Activated CD4-positive, alpha-beta T cell treated with anti-CD3 and anti-CD28 coated beads, Interleukin-2, amount 10 ng/mL, durations not matched to agents 24 days and 14 days (primary cell): ENCODE measurements at places on chromosomes 7 and 10. TPM values are rescaled to one million over a fixed set of nuclear protein-coding genes. Genes with fewer than 3 reads are reported as not detected.

The HOXA11 gene
- total RNA-seq, result not detected in 2 replicates

The CABCOCO1 gene
- total RNA-seq, result not detected in 2 replicates

The LUC7L2 gene
- total RNA-seq, result 164 and 172 TPM in 2 replicates

The CFAP58 gene
- total RNA-seq, result 0.16 and 0.19 TPM in 2 replicates

The GPR85 gene
- total RNA-seq, result not detected in 2 replicates

The ERVW-1 gene
- not detected in 2 replicates for total RNA-seq

The AKR1D1 gene
- not detected in 2 replicates for total RNA-seq

The TDRD1 gene
- total RNA-seq, result 0.16 and 0.21 TPM in 2 replicates

The CYP17A1 gene
- not detected in 2 replicates for total RNA-seq

The ARHGAP21 gene
- 46.7 and 56.6 TPM in 2 replicates for total RNA-seq

The TAS2R4 gene
- 1.0 TPM in 2 replicates for total RNA-seq

The OSBPL3 gene
- total RNA-seq, result 93.7 and 93.8 TPM in 2 replicates

- no peak for DNase-seq
Measured at GRCh38 chr7:128911423-128912031, 1.0 kb upstream of the KCP start.

DNA sequence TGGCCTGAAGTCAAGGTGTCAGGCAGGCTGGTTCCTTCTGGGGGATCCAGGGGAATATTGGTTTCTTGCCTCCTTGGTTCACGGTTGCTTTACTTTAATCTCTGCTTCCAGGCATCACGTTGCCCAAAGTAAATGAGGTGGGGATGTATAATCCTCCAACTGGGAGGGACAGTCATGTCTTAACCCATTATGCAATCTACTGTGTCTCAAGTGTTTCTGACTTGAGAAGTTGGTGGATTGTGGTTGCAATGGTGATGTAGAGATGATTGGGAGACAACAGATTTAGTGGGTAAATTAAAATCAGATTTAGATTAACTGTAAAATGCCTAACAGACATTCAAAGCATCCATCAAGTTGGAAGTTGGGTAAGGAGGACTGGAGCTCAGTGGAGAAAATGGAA, 32.7 kb downstream of the TBXAS1 start:
- DNase-seq, result no peak

DNA sequence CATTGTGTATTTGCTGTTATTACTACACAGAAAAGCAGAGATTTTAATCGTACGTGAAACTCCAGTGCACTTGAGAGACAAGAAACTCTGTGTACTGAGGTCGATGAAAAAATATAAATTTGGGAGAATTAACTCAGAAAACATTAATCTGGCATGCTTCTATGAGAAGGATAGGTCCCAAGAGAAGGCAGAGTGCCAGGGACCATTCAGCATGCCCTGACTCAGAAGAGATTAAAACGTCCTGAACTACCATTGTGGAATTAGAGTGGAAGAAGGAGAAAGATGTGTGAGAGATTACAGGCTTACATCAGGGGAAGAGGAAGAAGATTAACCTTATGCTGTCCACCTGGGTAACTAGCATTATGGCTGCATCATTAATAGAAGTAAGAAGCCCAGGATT, 72.4 kb downstream of the REEP3 start:
- no peak for DNase-seq

- DNase-seq, result no peak
Measured at GRCh38 chr10:69802424-69803161, 887 bp downstream of the COL13A1 start.

GRCh38 chr10:31142026-31142425, 110.4 kb upstream of the ZNF438 start:
- peak; percentile 43 for DNase-seq

DNA sequence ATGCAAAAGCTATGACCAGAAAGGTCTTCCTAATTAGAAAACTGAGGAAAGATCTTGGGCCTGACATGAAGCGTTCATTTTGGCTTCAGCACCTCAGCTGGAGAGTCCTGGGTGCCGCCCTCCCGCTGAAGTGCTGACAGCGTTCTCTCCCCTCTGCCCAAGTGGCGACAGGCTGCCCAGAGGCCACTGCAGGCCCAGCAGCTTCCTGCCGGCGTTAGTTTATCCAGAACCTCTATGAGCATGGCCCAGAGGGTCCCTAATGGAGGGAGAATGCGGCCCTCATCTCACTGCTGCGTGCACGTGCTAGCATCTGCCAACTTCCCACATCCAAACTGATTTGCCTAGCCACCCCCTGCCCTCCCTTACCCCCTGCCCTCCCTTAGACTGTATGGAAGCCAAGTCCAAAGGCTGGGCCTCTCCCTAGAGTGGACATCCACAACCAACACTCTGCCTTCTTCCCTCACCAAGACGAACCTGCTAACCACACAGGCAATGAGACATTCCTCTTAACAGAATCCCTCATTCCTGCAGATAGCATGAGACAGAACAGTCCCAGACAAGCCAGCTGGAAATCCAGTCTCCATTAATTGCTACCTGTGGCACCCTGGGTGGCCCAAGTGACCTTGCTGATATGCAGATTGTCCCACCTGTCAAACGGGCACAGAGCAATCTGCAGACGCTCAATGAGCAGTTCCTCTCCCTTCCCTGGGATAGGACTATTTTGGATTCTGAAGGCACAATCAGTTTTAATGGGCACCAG, 108.4 kb downstream of the C10orf90 start:
- DNase-seq, result no peak

DNA sequence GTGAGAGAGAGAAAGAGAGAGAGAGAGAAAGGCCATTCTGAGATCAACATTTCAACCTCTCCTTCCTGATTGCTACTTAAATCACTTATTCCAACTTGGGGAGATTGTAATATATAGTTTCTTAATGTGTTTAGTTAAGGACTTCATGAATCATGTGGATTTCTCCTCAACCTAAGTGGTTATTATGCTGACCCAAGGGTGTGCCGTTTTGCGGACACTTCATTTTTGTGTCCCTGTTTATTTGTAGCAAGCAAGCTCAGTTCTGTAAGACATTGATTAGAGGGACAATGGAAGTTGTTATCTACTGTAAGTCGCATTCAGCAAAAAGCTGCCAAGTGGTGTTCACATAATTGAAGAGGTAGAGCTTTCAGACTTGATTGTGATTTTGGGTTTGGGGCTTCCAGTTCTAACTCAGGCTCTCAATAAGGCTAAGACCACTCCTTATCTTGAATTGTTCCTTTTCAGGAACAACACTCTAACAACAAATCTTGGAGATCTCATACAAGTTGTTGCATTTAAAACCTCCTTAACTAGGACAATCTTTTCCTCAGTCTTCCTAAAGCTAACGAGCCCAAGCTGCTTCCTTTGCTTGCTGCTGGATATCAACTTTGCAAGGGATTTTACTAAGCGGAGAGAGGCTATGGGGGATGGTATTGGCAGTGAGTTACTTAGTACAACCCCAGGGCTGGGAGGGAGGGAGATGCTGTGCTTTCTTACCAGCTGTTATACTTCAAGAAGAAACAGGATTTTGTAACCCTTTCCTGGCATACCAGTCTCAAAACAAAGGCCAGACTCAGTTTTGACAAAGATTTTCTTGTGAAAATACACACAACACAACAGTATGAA, 19.8 kb upstream of the COL1A2 start:
- DNase-seq, result no peak

DNA sequence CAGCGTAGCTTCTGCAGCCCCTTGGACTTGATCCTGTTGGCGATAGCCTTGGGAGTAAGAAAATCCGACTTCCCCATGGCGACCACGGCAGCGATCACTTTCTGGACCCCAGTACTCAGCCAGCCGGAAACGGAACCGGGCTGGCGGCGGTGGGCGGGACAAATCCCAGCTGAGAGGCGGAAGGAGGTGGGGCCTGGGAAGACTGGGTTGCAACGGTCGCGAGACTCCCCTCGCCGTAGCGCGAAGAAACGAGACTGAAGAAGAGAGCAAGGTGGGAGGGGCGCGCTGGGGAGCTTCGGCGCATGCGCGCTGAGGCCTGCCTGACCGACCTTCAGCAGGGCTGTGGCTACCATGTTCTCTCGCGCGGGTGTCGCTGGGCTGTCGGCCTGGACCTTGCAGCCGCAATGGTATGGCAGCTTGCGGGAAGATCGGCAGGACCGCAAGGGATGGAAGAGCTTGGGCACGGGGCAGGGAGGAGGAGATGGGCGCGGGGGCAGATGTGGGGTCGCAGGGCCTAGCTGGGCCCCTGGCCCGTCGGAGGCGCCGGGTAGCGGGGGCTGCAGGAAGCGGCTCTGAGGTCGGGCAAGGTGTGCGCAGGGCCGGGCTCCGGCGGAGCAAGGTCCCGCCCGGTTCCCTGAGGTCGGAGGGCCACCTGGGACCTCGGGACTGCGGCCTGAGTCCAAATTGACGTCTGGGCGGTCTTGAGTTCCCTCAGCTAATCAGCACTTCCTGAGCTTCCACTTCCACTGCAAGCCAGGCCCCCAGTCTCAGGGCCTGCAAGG, at the start of the genes ATP5F1C and KIN:
Gene ATP5F1C (plus strand): TSS at position 321 of the 782 bp plus-strand sequence. CDS start 31 bp downstream, at position 352.
Gene KIN (minus strand): TSS at position 137 of the 782 bp plus-strand sequence. CDS start 60 bp downstream, at position 77.
- DNase-seq, result peak; percentile 99

- no peak for DNase-seq
Measured at GRCh38 chr7:44104860-44105771, 971 bp downstream of the AEBP1 start.

DNA sequence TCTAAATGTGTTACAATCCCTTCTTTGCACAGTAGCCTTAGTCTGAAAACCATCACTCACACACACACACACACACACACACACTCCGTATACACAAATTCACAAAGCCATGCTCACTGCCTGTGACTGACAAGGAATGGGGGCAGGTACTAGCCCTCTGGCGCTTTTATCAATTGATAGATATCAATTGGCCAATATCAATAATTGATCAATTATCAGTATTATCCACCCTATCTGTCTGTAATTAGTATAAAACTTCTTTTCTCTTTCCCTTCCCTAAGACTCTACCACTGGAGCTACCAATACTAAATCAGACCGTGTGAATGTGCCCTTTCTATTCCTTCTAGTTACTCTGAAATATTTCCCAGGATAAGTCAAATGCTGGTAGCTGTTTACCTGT, 2.1 kb downstream of the DENND11 start:
- no peak for DNase-seq

- no peak for DNase-seq
Measured at GRCh38 chr7:78562191-78562590, 763.6 kb downstream of the PHTF2 start.

- DNase-seq, result peak; percentile 82
Measured at GRCh38 chr10:97333601-97334369, 744 bp downstream of the FRAT2 start.

DNA sequence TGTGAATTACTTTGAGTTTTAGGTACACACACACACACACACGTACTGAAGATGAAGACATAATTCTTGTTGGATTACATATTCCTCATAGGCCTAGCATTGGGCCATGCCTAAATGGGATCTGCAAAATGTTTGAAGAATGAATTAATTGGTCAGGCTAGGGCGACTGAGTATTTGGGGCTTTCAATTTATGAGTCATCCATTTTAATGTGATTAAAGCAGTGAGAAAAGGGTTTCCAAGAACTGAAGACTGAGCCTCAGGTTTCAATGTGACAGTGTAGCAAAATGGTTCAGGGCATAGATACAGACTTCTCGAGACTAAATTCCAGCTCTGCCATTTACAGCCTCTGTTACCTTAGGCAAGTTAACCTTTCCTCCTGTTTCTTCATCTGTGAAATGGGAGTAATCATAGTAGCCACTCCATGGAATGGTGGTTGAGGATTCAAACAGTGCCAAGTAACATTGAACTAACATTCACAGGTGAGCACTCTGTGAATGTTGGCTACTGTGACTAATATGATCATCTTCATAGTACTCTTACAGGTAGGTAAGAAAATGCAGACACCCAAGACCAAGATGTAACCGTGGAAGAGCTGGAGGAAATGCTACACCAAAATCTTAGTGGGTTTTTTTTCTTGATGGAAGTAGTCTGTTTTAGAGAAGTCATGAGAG, 7.6 kb downstream of the BPGM start:
- DNase-seq, result no peak

DNA sequence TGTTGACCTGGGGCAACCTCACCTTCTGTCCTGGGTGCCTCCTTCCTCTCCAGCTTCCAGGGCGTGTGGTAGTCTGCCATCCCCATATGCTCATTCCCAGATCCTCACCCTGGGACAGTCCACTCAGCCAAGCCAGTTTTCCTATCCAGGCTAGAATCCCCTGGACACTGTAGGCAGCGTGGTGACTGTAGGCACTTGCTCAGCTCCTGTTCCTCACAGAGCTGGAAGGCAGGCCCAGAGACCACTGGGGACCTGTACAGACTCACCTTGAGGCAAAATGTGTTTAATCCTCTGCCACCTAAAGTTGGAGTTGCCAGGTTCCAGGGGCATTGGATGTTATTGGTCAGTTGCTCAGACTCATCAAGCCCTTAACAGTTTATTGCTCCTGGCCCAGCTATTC, 2.4 kb upstream of the GRID1 start:
- no peak for DNase-seq

DNA sequence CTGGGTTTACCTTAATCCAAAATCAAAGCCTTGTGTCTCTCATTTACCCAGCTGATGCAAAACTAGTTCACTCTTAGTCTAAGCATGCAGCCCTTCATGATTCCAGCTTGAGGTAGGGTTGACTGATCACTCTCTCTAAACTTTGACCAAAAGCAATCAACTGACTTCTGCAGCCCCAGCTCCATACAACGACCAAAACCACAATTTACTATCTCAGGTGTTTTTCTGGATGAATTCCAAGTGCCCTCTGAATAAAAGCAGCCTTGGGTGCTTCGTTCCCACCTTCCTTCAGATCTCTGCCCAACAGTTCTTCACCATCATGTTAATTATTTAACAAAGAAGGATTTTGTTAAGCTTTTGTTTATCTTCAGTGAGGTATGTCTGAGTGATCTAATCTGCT, 62.6 kb downstream of the CCDC6 start:
- no peak for DNase-seq

- DNase-seq, result no peak
Measured at GRCh38 chr7:112748381-112748780, 41.8 kb downstream of the TMEM168 start.

GRCh38 chr10:118286051-118286838, 55.9 kb downstream of the FAM204A start:
- no peak for DNase-seq

GRCh38 chr7:1466524-1467271, 7.4 kb upstream of the MICALL2 start:
- no peak for DNase-seq

DNA sequence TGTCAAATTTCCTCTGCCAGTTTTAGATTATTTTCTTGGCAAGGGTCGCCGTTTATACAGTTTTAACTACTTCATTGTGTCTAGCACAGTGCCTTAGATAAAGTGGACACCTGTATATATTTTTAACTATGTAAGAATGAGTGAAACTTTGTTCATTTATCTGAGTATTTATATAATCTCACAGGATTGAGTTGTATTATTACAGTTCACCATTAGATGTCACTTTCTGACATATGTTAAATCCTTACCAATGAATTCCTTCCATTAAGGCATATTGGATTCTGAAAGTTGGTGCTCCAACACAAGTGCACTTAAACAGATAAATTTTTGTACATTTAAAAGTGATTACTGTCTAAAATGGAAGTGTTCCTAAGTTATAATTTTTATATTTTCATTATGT, 43.0 kb downstream of the ZMYND11 start:
- no peak for DNase-seq

DNA sequence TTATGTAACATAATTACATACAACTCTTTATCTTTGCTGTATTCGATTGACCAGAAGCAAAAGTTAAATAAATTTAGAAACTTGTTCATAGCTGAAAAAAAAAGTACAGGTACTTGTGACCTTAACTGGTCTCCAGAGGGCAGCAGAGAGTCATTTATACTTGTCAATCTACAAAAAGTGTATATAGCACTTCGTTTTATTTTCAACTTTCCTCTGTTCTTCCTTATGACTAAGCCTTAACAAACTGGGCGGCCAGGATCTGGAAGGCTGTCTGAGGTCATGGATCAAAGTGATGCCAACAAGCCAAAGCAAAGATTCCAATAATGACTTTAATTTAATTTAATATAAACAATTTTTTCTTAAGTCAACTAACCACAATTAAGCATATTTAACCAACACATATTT, 29.8 kb downstream of the C10orf67 start:
- DNase-seq, result peak; percentile 88
